Hematopoietic multipotent progenitor cell treated with erythropoietin and hydrocortisone succinate and interleukin-3 and kit ligand, for 6 days (in vitro differentiated cells): ENCODE measurements at places on chromosomes 16 and 17.

GRCh38 chr16:53100889-53101288 is 46.1 kb downstream of the CHD9 start:
- no peak for DNase-seq

GRCh38 chr17:35368081-35368830 is 5.2 kb downstream of the SLFN11 start:
- DNase-seq = peak; percentile 81

- no peak for DNase-seq
These were observed 21.3 kb upstream of the KCNJ12 start for GRCh38 chr17:21354796-21355385.

GRCh38 chr16:67389911-67390815 is 3.1 kb downstream of the TPPP3 start:
- DNase-seq = peak; percentile 67

- DNase-seq = no peak
These were observed 510.7 kb downstream of the HAPSTR1 start for GRCh38 chr16:9602189-9602588.

- no peak for DNase-seq
These were observed 49.3 kb upstream of the MNT start for GRCh38 chr17:2450016-2450650.

- no peak for DNase-seq
These were observed 18.5 kb upstream of the ZFHX3 start for GRCh38 chr16:73066331-73066926.

DNA sequence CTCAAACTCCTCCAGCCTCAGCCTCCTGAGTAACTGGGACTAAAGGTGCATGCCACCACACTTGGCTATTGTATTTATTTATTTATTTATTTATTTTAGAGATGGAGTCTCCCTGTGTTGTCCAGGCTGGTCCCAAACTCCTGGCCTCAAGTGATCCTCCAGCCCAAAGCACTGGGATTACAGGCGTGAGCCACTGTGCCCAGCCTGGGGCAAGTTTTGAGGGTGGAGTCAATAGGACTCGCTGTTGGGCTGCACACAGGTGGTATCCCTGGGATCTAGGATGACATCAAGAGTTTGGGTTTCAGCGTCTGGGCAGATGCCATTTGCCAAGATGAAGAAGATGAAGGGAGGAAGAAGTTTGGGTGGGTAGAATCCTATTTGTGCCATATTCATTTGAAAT is 213.9 kb downstream of the GSG1L start:
- DNase-seq = no peak

GRCh38 chr16:74462361-74462760 is 41.1 kb upstream of the CLEC18B start:
- no peak for DNase-seq

DNA sequence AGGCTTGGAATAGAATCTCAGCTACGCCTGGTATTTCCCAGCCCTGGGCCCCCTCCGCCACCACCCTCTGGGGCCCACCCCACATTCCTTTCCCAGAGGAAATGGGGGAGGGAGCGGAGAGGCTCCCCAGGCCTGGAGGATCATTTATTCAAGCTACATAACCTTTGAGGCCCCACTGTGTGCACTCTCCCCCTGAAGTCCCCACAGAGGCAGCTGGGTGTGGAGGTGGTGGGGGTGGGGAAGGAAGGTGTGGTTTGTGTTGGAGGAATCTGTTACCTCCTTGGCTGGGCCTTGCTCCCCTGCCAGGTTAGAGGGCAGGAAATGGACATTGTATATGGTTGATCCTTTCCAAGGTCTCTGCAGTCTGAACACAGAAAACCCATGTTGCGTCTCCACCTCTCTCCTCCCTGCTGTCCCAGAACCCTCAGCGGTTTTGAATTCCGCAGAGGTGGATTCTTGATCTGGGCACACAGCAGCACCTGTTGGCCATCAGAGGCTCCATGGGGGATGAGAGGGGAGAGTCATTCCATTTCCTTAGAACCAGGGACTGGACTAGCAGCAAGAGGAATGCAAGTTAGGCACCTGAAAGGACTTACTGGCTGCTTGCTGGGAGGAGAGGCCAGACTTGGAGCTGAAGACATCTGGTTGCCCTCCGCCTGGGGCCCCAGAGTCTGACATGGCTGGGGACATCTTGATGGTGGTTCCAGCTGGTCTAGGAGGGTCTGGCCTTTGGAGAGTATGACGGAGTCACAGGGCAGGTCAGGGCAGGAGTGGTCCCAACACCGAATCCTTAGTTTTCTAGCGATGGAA is 23.0 kb downstream of the ARHGAP23 start:
- DNase-seq = no peak

GRCh38 chr16:25063865-25064264 is 47.7 kb upstream of the LCMT1 start:
- DNase-seq = no peak

GRCh38 chr16:14449334-14449733 is 180.7 kb downstream of the PARN start:
- no peak for DNase-seq

DNA sequence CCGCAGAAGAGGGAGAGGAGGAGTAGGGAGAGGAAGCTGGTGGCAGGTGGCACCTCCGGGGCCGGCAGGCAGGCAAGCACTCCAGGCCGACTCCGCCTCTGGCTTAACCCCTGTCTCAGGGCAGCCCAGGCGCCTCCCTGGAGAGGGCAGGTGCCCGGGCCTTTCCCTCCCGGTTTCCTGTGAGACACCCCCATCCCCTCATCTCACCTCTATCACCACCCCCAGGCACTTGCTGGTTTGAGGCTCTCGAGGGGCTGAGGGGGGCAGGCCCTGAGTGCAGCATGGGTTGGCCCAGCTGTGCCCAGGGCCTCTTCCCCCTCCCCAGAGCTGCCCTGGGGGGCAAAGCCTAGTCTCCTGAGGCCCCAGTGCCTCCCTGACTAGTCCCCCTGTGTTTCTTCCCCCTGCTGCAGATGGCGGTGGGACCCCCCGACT is 6.0 kb downstream of the DOC2A start:
- peak; percentile 25 for DNase-seq

GRCh38 chr17:14845591-14846281 is 419.4 kb downstream of the PMP22 start:
- DNase-seq = no peak
